ENCODE measurements at places on chromosomes 4 and X.

GRCh38 chr4:34679228-34679627, 1565.1 kb downstream of the ARAP2 start:
- DNase-seq: no peak

DNA sequence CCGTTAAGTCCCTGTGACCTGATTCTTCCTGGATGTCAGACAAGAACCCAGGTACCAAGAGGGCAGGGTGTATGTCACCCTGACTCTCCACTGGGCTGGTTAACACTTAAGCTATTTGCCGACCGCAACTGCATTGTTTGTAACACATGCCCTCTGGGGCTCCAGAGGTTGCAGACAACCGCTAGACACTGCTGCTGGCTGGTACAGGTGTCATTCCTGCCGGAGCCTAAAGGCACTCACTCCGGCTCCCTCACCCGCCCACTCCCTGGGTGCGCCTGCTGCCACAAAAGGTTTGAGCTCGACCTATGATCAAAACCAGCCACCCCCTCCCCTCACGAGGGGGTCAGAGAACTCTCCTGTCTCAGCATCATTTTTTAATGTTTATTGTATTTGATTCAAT, 208.2 kb downstream of the FAT4 start:
- DNase-seq: no peak

DNA sequence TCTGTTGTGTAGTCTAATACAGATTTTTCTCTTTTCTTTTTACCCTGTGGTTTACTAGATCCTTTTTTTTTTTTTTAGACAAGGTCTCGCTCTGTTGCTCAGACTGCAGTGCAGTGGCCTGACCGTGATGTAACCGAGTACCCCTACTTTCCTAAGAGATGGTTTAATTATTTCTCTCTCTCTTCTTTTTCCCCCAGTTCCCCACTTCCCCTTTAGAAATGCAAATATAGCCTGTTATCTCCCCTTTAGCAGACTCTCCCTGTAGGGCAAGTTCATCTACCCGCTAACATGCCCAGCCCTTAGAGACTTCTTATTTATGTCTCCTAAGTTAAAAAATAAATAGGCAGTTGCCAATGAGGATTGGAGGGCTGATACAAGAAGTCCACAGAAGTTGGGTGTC, 4.5 kb downstream of the SNX25 start:
- no peak for DNase-seq

- DNase-seq: no peak
Measured at GRCh38 chr4:17296921-17297890, 214.7 kb downstream of the QDPR start.

DNA sequence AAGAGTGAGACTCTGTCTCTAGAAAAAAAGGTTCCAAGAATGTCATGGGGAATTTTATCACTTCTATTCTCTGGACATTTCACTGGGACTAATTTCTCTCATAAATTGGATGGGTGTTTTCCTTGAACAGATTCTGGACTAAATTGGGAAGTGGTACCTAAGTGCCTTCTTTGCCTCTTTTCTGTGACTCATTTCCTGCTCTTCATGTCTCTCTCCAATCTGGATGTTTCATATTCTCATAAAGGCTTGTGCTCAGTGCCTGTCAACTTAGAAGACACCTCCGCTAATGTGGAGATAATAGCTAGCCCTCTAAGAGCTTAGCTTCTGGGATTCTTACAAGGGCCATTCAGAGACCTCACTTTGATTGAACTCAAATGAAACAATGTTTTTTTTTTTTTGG, 38.0 kb upstream of the IGFBP7 start:
- DNase-seq: no peak

GRCh38 chr4:84954982-84955567, 11.4 kb downstream of the WDFY3 start:
- DNase-seq: no peak

DNA sequence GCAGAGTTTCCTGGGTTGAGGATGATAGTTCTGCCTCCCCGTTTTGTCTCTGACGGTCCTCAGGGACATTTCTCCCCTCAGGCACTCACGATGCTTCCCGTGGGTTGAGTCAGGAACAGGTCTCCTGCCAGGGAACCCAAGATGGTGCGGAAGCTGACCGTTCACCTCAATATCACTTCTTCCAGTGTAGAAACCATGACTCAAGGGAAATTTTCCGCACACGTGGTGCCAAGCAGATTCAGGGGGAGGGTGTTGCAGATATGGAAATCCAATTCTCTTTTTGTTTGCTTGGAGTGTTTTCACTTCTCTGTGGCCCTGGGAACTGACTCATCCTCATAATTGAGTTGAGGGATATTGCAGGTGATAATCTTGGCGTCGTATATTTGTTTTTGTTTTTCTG, 46.7 kb downstream of the CXorf49B start:
- no peak for DNase-seq

DNA sequence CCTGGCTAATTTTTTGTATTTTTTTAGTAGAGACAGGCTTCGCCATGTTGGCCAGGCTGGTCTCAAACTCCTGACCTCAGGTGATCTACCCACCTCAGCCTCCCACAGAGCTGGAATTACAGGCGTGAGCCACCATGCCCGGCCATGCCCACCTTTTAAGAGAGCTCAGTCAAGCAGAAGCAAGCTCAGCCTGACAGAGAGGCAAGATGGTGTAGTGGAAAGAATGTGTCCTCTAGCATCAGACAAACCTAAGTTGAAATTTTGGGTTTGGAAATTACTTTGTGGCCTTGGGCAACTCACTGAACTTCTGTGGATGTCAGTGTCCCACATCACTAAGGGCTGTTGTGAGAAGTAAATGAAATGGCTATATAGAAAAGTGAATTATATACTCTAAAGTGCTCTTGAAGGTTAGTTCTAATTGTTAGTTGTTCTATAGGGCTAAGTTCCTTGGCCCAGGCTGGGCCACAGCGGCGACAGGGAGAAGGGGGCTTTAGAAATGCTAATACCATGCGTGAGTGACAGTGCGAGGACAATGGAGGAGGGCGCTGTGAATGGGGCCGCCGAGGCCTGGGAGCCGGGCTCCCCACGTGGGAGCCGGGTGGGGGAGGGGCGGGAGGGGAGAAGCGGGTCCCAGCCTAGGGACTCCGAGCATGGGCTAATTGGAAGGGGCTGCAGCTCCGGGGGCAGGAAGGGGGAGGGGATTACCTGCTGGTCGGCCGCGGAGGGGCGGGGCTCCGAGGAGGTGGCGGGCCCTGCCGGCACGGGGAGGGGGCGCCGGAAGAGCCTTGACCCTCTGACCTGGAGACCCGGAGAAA, 15.6 kb downstream of the PJA1 start:
- DNase-seq: no peak

GRCh38 chr4:8847331-8847730, 24.3 kb downstream of the HMX1 start:
- DNase-seq: no peak

- DNase-seq: no peak
Measured at GRCh38 chrX:153922932-153923857, 2.9 kb downstream of the ARHGAP4 start.

DNA sequence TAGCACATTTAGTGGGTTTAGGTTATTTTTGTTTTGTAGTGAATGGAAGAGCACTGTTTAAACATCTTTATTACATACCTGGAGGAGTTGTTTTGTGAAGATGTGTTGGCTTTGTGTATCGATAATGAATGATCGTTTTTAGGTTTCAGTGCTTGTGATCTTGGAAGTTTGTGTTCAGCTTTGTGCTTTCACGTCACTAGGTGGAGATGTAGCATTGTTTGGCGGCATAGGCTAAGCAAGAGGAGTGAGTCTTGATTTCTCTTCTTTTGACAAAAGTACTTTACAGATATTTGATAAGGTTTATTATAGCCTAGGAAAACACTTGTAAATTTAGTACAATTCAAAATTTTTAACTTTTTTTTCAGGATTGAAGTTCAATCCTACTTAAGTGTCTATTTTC, 50.4 kb downstream of the PDK3 start:
- DNase-seq: no peak

DNA sequence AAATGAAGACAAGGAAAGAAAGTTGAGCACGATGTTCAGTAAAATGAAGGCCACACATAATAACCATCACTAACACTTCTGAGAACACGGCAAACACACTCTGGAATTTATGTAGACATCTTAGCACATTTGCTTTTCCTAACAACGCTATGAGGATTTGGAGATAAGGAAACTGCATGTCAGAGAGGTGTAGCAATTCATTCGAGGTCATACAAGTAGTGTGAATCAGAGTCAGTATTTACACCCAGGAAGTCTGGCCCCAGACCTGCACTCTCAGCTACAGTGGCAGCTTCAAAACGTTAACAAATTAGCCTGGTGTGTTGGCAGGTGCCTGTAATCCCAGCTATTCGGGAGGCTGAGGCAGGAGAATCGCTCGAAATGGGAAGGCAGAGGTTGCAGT, 253.4 kb downstream of the PDGFC start:
- no peak for DNase-seq

- DNase-seq: no peak
Measured at GRCh38 chrX:1249101-1249887, 19.3 kb upstream of the CSF2RA start.

DNA sequence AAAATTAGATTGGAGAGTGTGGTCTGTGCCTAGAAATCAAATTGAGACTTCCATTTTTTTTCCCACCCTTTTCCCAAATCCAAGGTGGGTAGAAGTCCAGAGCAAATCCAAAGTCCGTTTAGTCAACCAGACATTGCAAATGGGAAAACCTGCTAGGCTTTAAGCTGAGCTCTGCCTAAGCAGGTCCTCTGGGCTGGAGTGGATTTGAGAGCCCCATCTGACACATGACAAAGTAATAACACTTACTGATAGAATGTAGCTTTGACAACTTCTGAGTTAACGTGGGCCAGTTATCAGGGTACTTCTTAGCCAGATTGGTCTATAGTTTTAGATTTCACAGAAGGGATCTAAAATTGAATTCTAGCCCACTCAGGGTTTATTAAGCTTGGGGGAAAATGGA, 242.3 kb downstream of the GALNTL6 start:
- DNase-seq: no peak

GRCh38 chr4:2862528-2862927, 18.9 kb downstream of the ADD1 start:
- DNase-seq: no peak

GRCh38 chrX:130340271-130340670, 552 bp downstream of the SLC25A14 start:
- no peak for DNase-seq
